ENCODE measurements at places on chromosomes 16 and 17.

GRCh38 chr16:53626811-53627210 lies 76.8 kb downstream of the RPGRIP1L start:
- DNase-seq = no peak

DNA sequence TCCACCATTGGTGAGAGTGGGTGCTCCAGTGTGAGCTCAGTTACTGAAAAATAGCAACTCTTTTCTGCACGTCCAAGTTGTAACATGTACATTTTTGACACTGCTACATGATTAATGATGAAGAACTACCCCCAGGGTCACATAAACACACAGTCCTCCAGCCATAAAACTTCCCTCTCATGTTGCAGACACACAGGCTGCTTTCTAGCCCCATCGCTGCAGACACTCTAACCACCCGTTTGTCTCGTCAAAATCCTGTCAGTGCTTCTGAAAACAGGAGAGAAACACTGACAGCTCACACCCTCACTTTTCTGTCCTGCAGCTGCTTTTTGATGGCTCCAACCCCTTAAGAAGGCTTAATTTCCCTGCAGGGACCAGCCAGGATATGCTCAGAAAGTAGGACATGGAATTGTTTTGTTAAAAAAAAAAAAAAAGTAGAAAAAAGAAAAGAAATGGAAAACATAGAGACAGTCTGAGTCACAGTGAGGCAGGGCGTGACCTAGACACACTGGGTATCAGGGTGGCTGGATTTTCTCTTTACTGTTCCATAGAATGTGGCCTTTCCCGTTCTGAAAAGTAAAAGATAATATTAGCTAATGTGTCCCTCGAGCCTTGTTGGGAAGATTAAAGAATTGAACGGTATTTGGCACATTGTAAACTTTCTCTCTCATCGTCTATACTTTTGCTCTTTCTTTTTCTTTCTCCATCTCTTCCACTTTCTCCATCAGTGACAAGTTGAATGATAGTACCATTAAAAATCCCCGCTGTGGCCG lies 20.7 kb upstream of the CCL5 start:
- DNase-seq = no peak

DNA sequence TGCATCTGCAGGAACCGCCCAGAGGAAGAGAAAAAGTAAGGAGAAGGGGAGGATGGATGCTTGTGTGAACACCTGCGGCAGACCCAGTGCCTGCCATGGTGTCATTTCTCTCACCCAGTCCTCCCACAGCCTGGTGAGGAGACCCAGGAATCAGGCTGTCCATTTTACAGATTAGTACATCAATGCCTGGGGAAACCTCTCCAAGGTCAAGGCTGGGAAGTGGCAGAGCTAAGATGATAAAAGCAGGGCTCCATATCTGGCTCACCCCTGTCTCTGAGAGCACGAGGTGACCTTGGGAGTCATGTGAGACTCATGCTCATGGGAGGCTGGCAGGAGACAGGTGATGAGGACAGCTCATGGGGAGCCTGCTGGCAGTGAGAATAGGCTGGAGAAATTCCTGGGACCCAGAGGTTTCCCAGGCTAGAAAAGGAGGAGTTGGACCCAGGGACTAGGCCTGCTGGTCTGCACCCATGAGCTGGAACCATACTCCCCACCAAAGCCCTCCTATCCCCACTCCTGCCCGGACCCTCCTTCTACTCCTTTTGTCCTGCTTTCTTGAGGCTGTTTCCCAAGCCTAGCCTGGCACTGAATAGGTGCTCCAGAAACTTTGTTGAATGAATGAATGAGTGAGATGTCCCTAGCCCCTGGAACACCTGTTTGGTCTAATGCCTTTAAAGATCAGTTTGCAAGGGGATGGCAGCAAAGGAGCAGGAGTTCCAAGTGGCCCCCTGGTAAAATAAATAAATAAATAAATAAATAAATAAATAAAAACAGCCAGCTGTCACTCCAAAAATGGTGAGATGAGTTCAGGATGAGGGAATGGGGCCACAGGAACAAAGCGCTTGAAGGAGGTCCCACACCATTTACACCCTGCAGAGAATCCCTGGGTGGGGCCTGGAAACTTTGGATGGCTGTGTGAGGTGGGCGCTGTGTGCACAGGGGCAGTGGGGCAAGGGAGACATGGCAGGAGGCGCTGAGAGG lies 1.6 kb downstream of the ZNF629 start:
- no peak for DNase-seq

- no peak for DNase-seq
These were observed 123.0 kb upstream of the CACNG5 start for GRCh38 chr17:66711881-66712321.

DNA sequence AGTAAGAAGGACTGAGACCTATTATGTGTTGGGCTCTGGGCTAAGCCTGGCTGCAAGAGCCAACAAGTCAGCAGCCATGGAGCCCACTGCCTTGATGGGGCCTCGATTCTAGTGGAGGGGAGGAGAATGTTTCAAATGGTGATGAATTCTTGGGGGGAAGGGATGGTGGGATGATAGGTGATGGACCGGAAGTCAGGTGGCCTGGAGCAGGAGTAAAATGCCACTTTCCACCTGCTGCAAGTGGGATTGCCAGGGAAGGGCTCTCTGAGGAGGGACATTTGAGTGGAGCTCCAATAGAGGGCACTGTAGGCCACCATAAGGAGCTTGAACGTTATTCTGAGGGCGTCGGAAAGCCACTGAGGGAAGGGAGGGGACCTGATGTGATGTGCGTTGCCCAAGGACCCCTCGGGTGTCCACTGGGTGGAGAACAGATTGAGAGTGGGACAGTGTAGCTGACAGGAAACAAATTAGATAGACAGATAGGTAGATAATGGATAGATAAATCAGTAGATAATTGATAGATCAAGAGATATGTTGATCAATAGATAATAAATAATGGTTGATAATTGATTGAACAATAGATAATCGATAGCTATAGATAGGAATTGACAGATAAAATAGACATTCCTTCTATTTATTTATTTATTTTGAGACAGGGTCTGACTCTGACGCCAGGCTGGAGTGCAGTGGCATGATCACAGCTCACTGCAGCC lies 18.2 kb upstream of the NXPH3 start:
- no peak for DNase-seq

DNA sequence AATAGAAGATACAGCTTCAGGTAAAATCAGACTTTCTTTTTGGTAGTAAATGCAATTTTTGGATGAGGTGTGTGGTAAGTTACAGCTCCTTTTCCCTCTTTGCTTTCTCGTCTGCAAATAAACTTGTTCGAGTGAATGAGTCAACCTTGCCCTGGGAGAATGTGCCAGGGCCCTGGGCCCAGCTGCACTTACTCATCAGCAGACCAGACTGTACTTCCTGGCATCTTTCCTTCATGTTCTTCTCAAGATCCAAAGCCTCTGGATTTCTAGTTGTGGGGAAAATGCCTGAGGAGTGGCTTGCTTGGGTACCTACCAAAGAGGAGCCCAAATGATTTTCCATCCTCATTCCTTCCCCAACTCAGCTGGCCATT lies 5.4 kb upstream of the G6PC1 start:
- peak; percentile 11 for DNase-seq

- no peak for DNase-seq
These were observed 132.1 kb downstream of the CLEC16A start for GRCh38 chr16:11076259-11077018.

DNA sequence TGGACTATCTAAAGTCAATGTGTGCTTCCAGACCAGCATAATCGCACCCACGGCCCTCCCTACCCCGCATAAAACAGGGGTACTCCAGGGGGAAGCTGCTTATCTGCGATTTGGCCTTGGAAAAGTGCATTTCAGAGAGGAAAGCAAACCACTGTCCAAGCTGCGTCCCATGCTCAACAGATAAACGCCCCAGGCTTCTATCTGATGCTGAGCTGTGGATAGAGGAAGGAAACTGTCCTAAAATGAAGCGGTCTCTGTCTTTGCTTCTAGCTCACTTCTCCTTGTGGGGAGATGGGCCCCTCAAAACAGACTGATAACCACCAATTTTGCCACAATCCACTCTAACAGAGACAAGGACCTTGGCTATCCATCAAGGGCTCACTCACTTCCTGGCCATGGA lies 160.5 kb upstream of the TNRC6C start:
- DNase-seq = no peak

GRCh38 chr16:75294773-75295459 lies 43.5 kb upstream of the BCAR1 start:
- DNase-seq = no peak

- no peak for DNase-seq
These were observed 2.5 kb upstream of the CLTC start for GRCh38 chr17:59617156-59617732.
